ENCODE measurements at places on chromosomes 2 and 18. TPM values are rescaled to one million over a fixed set of nuclear protein-coding genes. Genes with fewer than 3 reads are reported as not detected.

The C1QL2 gene
- total RNA-seq: not detected

- DNase-seq: no peak
Observed at GRCh38 chr18:32042337-32042736, 23.7 kb downstream of the RNF125 start.

GRCh38 chr2:95346231-95346737 lies 49.1 kb downstream of the KCNIP3 start:
- DNase-seq: no peak

DNA sequence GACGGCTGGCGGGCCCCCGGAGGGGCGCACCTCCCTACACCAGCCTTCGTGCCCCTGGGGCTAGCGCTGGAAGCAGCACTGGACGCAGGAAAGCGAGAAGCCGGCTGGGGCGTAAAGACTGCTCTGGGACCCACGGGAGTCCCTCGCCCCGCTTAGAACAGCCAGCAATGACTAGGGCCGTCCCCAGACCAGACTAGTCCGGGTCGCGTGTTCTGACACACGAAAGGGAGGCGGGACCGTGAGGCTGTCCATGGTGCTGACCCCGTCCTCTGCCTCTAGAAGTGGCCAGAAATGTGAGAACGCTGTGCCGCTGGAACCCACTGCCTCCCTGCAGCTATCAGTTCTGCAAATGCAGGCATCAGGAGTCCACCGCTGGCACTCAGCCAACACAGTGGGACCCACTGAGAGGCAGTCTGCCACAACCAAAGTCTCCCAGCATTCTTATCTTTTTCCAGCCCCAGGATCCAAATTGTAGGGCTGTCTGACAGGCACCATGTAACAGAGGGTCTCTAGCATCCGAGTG lies at the start of gene UCN:
UCN (minus strand) TSS at position 87 of the 523 bp plus-strand sequence. CDS start 550 bp downstream, outside the sequence.
- DNase-seq: no peak

- DNase-seq: no peak
Observed at GRCh38 chr2:18855027-18855426, 265.7 kb upstream of the NT5C1B start.

All from activated CD8-positive, alpha-beta T cell treated with anti-CD3 and anti-CD28 coated beads, Interleukin-2, amount 10 ng/mL, durations not matched to agents 7 days and 5 days (primary cell).